Kidney tubule cell (primary cell): ENCODE measurements at places on chromosomes 13 and 19.

DNA sequence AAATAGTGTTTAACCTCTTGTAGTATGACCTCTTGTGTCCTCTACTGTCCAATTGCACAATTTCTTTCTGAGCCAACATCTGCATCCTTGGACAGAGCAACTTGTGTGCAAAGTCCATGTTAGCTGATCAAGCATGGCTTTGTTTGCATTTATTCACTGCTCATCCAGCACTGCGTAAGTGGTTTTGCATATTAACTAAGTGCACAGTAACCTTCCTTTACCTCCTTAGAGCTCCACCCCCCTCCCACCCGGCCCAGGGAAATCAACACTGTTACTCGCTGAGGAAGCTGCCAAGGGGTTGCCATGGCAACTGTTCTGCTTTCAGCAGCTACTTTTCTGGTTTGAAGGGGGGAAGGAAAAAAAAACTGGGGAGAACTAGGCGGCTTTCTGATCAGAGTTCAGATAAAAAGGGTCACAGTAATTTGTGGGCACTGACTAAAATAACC lies 153.5 kb upstream of the KLF12 start:
- DNase-seq, result peak; percentile 79

GRCh38 chr13:44294876-44295275 lies 78.7 kb upstream of the SERP2 start:
- no peak for DNase-seq

DNA sequence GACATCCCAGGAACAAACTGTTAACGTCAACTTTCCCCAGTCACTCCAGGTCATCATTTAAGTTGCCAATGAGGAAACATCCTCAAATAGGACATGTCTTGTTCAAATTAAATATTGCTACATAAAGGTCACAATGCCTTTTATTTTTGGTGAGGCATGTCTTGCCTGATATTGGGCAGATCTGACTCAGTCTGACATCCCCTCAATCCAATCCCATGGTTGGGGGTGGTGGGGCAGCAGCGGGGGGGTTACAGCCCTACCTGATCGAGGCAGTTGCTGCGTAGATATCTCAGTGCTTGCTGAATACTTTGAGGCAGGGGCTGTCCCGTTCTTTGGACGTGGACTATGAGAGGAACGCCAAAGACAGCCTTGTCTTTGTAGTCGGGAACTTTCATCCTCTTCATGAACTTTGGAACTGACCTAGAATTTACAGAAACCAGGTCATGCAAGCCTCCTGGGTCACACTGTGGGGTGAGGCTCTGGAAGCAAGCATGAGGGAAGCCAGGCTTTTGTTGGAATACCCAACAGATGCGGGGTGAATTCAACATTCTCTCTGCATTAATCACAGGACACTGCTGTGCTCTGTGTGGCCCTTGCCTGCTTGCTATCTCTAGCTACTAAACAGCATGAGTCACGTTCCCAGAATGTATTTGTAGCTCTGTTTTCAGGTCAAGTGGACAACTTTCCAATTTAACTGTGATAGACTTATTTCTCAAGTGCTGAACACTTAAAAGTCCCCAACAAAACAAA lies 109.8 kb downstream of the KL start:
- DNase-seq, result peak; percentile 94

GRCh38 chr13:36059321-36059720 lies 71.9 kb downstream of the DCLK1 start:
- no peak for DNase-seq

- DNase-seq, result peak; percentile 29
Observed at GRCh38 chr13:28394422-28394821, 100.5 kb downstream of the FLT1 start.

DNA sequence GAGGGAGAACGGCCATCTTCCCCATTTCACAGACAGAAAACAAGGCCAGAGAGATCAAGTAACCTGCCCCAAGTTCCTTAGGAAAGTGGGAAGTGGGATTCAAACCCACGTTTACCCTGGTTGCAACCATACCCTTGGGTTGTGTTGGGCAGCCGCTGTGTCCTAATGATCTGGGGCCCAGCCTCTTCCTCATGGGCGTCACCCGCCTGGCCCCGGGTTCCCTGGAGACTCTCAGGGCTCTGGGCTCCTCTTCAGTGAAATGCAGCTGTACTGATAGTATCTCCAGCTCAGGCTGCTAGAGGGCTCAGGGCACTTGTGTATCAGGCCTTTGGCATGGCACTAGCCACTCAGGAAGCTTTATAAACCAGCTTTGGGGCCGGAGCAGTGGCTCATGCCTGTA lies 9.8 kb downstream of the TMED1 start:
- no peak for DNase-seq

- DNase-seq, result no peak
Observed at GRCh38 chr13:27672025-27672424, 50.3 kb downstream of the POLR1D start.

- DNase-seq, result peak; percentile 67
Observed at GRCh38 chr13:42807866-42808265, 26.5 kb downstream of the FAM216B start.

DNA sequence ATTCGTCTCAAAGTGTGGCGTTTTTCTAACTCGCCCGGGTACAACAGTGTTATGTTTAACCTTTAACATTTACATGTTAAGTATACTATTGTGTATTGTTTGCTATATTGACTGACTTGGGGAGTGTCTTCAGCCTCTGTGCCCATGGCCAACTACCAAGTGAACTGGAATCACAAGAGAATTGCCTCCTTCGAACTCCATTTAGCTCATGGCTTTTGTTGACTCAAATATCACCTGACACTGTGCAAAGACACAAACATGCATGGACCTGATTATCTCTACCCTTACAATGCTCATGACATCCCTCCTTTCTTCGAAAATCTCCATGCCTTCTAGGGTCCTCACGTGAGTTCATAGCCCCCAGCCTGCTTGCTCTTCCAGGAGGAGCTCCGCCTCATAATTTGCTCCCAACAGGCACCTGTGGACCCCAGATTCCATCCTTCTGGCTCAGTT lies 704 bp downstream of the ZNF814 start:
- no peak for DNase-seq

GRCh38 chr13:49052813-49053212 lies 77.1 kb downstream of the FNDC3A start:
- no peak for DNase-seq

DNA sequence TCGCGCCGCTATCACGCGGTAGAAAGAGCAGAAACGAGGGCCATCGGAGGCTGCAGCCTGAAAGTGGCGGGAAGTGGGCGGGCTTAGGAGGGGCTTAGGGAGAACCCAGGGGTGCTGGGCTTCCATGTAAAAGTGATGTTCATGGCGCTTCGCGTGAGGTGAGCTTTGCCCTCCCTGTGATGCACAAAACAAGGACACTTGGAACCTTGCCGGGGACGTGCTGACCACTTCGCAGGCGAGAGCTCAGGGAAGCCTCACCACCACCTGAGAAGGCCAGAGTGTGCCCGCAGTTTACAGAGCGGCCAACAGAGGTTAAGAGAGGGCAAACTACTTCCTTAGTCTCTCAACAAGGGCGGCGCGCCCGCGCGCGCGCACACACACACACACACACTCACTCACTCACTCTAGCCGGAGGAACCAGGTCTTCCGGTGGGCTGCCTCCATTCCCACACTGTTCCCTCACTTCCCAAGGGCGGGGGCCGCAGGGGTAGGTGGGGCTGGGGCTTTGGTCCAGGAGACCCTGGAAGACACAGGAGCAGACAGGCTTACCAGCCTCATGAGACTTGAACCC lies 651 bp downstream of the GAPDHS start:
- peak; percentile 51 for DNase-seq

GRCh38 chr13:29581666-29582065 lies 13.8 kb downstream of the SLC7A1 start:
- DNase-seq, result peak; percentile 53

DNA sequence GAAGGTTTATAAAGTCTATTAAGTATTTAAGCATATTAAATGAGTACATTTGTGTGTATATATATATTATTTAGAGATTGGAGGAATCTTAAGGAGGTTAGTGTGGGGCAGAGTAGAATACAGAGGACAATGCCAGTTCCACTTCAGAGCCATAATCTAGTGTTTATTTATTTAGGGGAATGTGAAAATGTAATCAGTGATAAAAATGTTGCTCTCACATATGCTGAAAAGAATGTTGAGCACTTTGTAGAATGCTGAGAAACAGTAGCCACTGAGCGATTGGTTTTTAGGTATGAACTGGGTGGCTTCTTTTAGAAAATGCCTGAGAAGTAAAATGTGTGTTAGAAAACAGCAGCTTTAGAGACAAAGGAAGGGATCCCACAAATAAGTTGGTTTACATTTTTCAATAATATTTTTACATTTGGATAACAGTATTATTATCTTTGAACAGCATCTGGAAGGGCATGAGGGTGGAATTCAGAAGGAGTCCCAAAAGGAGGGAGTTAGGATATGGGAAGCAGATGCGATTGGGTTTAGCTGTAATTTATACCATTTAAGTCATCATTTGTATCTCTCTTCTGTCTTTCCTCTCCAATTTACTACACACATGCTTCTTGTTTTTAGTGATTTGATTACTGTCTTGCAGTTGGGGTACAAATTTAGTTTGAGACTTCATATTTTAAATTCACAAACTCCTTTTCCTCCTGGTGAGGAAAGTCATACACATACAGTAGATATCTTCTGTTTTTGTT lies 68.6 kb downstream of the NDFIP2 start:
- DNase-seq, result no peak

DNA sequence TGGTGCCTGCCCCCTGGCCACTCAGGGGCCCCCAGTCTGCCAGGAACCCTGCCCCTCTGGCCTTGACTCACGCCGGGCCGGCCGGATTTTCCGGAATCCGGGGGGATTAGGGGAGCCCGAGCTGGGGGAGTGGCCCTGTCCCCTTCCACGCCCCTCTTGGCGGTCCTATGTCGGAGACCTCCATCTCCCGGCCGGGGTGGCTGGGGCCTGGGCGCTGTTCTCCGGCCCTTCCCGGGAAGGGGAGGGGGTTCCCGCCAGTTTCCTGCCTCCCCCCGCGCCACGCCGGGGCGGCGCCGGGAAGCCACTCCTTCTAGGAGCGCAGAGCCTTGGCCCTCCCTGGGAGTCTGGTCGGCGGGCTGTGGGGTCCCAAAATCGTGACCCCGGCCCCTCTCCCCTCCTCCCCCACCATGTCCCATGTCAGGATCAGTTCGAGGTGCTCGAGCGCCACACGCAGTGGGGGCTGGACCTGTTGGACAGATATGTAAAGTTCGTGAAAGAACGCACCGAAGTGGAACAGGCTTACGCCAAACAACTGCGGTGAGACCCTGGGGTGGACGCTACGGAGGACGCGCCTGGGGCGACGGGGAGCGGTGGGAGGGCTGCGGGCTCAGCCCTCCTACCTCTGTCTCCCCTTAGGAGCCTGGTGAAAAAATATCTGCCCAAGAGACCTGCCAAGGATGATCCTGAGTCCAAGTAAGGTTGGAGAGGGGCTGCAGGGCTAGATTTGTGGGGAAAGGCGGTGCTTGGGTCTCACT lies 1.3 kb downstream of the TRIP10 start:
- peak; percentile 40 for DNase-seq

DNA sequence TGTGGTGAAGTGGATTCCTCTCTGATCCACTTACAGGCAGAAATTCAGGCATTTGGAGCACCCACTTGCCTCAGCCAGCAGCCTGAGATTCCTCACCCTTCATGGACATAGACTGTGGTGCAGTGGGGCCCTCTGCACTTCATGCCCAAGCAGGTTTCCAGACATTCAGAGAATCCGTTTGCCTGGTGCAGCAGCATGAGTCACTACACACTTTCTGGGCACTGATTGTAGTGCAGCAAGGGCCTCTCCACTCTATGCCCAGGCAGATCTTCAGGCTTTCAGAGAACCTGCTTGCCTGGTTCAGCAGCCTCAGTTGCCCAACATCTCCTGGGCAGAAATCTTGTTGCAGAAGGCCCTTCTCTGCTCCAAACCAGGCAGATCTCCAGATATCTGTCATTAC lies 920.9 kb downstream of the SLITRK5 start:
- no peak for DNase-seq

DNA sequence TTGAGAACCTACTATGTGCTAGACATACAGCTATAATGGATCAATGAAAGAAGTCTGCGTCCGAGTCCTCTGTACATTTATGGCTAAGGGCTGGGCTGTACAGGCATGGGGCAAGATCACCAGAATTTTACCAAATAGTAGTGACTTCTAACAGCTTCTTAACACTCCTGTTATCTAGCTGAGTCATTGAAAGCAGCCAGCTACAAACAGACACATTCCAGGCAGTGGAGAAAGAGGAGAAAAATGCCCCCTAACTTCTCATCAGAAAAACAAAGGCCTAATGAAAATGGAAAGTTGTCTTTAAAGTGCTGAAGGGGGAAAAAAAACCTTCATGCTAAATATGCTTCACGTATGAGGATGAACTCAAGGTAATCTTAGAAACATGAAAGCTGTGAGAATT lies 14.3 kb upstream of the ZNF667 start:
- DNase-seq, result no peak

DNA sequence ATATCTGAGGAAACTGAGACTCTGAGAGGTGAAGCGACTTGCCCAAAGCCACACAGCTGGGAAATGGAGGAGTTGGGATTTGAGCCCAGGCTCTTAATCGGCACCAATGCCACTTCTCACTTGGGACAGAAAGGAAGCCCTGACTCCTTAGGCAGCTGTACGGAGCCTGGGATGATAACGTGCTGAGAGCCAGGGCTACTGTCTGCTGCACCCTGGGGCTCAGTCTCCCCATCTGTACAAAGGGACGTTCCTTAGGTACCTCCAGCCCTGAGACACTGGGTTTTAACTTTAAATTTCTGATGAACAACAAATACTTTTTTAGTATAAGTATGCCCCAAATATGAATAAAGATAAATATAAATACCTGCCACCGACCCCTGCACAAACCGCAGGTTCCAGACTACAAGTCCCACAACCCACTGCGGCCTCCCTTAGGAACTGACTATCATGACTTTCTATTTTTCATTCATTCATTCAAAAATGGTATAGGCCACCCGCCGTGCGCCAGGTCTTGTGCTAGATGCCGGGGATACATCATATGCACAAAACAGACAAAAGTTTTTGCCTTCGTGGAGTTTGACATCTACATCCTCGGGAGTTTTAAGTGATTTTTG lies 776 bp upstream of the NCLN start:
- DNase-seq, result no peak

DNA sequence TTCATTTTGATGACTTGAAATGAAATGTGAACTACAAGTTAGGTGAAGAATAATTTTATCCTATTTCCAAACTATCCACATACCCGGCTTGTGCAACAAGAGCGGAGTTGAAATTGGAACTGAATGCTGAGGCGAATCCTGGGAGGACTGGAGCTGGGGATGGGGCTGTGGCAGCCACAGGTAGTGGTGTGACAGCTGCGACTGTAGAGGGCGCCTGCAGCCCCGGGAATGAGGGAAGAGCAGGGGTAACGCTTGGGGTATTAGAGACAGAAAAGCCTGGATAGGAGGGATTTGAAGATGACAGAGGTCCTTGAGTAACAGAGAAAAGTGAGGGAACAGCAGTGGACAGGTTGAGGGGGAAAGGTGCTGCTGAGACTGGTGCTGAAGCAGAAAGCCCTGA lies 22.0 kb upstream of the STOML3 start:
- DNase-seq, result no peak
